ENCODE measurements at places on chromosomes 4 and X. TPM values are rescaled to one million over a fixed set of nuclear protein-coding genes. Genes with fewer than 3 reads are reported as not detected.

GRCh38 chrX:39853417-39854030 is 244.2 kb downstream of the BCOR start:
- no peak overlapping the region for H3K4me3 ChIP-seq
- no peaks in the 10 kb centered on the region for H3K27me3 ChIP-seq
- no peak for DNase-seq
- H3K27ac ChIP-seq = peak overlapping the region; percentile 100
- no peaks in the 10 kb centered on the region for H3K36me3 ChIP-seq
- peaks cover 69% of the 10 kb centered on the region for H3K4me1 ChIP-seq

DNA sequence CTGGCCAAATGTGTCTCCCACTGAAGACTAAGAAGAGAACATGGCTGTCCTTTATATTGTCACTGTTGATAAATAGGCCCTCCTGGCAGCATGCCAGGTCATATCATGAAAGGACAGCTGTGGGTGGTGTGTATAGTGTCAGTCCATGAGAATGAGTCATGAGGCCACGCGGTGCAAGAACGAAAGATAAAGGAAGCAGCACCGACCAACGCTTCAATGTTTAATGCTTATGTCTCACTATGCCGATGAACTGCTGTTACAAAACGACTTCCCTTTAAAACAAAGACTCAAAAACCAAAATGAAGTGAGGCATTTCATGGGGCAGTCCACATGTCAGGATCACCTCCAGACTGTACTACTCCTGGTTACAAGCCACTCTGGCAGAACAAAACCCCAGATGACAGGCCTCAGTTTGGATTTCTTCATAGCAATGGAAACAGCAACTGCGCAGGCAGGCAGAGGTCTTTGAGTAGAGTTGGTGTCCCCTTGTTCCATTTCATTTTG is 5.2 kb upstream of the TCEANC start:
- H3K4me3 ChIP-seq = no peak overlapping the region
- peak overlapping the region; percentile 47 for H3K27ac ChIP-seq
- H3K27me3 ChIP-seq = no peaks in the 10 kb centered on the region
- H3K4me1 ChIP-seq = no peaks in the 10 kb centered on the region
- no peaks in the 10 kb centered on the region for H3K36me3 ChIP-seq

- no peak overlapping the region for H3K27ac ChIP-seq
- H3K4me3 ChIP-seq = no peak overlapping the region
- peaks cover 6% of the 10 kb centered on the region for H3K36me3 ChIP-seq
- no peaks in the 10 kb centered on the region for H3K27me3 ChIP-seq
- H3K4me1 ChIP-seq = no peaks in the 10 kb centered on the region
Observed at GRCh38 chr4:3314706-3315260, 22.0 kb downstream of the RGS12 start.

GRCh38 chrX:43940816-43941474 is 32.2 kb downstream of the NDP start:
- no peaks in the 10 kb centered on the region for H3K36me3 ChIP-seq
- H3K27me3 ChIP-seq = no peaks in the 10 kb centered on the region
- no peak overlapping the region for H3K4me3 ChIP-seq
- DNase-seq = no peak
- H3K4me1 ChIP-seq = no peaks in the 10 kb centered on the region
- H3K27ac ChIP-seq = no peak overlapping the region

The PRSS48 gene
- total RNA-seq = not detected

- no peaks in the 10 kb centered on the region for H3K27me3 ChIP-seq
- H3K4me1 ChIP-seq = no peaks in the 10 kb centered on the region
- H3K27ac ChIP-seq = peak overlapping the region; percentile 19
- H3K4me3 ChIP-seq = no peak overlapping the region
- no peaks in the 10 kb centered on the region for H3K36me3 ChIP-seq
- no peak for DNase-seq
Observed at GRCh38 chr4:112312610-112313239, 15.6 kb downstream of the ALPK1 start.

GRCh38 chr4:3295837-3296624 is 3.2 kb downstream of the RGS12 start:
- peaks cover 38% of the 10 kb centered on the region for H3K4me1 ChIP-seq
- H3K36me3 ChIP-seq = no peaks in the 10 kb centered on the region
- no peak overlapping the region for H3K27ac ChIP-seq
- no peak overlapping the region for H3K4me3 ChIP-seq

DNA sequence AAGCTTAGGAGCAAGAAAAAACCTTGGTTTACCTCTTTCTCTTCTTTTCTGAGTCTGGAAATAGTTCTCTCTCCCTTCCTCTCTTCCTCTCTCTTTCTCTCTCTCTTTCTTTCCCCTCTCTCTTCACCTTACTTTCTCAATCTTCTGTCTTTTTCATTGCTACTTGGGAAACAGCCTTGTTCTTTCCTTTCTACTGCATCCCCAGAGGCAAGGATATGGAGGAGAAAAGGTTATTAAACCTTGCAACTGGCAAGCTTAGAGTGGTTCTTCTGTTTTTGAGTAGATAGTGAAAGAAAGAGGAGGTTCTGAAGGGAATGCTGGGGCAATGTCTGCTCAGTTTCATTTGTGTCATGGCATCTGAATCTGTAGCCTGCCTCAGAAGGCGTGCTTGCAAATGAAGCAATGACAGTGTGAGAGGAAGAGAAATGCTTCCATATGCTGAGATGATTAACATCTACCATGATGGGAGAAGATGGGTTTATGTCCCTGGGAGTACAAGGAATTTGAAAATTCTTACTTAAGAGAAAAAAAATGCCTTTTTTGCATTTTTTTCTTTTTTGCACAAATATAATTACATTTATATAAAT is 190.6 kb downstream of the CEP135 start:
- H3K27me3 ChIP-seq = no peaks in the 10 kb centered on the region
- no peak for DNase-seq

The CLDN34 gene
- not detected for total RNA-seq
